ENCODE measurements at places on chromosomes 12 and 14.
A peak's percentile ranks its signal among the peaks of the same experiment; 100 is the strongest.

- peak; percentile 71 for DNase-seq
These were observed 1.3 kb downstream of the FGD6 start for GRCh38 chr12:95215949-95216348.

DNA sequence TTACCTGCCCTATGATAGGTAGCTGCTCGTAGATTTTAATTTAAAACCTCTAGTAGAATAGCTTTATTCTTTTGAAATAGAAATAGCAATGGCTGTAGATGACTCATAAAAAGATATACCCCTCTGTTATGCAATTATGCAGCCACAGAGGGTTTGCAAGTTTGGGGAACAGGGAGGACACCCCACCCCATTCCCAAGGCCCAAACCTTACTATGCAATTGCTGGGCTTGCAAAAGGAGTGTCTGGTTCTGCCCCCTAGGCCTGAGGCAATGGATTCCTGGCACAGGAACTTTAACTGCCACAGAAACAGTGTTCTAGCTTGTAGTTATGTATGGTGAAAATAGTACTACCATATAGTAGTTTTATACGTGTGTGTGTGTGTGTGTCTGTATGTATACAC lies 403.3 kb downstream of the ADAMTS20 start:
- peak; percentile 25 for DNase-seq

GRCh38 chr14:50786751-50787464 lies 44.1 kb downstream of the NIN start:
- DNase-seq, result no peak

DNA sequence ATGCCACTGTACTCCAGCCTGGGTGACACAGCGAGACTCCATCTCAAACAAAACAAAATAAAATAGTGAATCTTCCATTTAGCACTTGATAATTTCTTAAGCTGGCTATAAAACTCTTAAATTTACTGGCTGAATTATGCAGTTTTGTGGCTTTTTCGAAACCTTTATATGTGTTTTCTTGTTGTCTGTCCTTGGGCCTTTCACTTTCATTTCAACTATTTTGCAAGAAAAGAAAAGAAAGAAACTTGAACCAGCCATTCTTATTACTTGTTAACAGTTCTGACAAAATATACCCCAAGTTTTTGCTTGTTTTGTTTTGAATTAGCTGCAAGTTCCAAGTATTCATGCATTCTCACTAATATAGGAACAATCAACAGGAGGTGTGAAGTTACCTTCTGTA lies 42.8 kb downstream of the PRICKLE1 start:
- DNase-seq, result no peak

DNA sequence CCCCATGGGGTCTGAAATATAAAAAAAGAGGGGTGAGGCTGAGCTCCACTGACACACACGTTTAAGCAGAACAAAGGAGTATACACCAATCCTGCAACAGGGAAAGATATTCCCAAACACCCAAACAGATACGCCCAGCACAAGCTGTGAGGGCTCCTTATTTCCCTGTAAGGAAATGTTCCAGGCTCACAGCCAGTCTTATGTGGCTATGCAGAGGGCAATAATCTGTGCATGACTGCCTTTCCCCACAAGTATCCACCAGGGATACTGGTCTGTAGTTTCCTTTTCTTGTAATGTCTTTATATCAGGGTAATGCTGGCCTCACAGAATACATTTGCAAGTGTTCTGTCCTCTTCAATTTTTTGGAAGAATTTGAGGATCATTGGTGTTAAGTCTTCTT lies 141.7 kb upstream of the DAAM1 start:
- DNase-seq, result no peak

GRCh38 chr12:108484431-108484830 lies 30.6 kb upstream of the FICD start:
- no peak for DNase-seq

GRCh38 chr12:58148405-58148804 lies 207.0 kb downstream of the ATP23 start:
- DNase-seq, result no peak

DNA sequence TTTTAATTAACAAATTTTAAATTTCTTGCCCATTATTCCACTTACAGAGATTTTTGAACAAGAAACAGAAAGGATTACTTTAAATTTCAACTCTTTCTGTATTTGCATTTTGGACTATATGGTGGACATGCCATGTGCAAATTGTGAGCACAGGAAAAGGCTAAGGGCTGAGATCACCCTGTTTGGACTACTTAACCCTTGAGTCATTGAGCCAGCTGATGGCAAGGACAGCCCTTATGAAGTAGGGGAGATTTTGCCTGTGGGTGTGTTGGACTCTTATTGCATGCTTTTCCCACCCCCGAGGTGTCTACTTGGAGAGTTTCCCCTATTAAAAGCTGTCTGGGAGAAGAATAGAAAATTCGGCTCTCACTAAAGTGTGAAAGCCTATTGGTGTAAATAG lies 17.2 kb downstream of the DERA start:
- DNase-seq, result no peak

- DNase-seq, result peak; percentile 53
These were observed 32.1 kb downstream of the DEPDC4 start for GRCh38 chr12:100234591-100235304.

GRCh38 chr12:63912651-63913050 lies 68.2 kb downstream of the SRGAP1 start:
- peak; percentile 67 for DNase-seq

- DNase-seq, result no peak
These were observed 264.0 kb downstream of the VRK1 start for GRCh38 chr14:97061198-97061597.

- DNase-seq, result no peak
These were observed 323.5 kb downstream of the ALG10 start for GRCh38 chr12:34345801-34346200.

- DNase-seq, result no peak
These were observed 81.0 kb downstream of the TMX1 start for GRCh38 chr14:51321036-51321435.

- no peak for DNase-seq
These were observed 141.3 kb downstream of the TSPAN9 start for GRCh38 chr12:3218228-3219171.

DNA sequence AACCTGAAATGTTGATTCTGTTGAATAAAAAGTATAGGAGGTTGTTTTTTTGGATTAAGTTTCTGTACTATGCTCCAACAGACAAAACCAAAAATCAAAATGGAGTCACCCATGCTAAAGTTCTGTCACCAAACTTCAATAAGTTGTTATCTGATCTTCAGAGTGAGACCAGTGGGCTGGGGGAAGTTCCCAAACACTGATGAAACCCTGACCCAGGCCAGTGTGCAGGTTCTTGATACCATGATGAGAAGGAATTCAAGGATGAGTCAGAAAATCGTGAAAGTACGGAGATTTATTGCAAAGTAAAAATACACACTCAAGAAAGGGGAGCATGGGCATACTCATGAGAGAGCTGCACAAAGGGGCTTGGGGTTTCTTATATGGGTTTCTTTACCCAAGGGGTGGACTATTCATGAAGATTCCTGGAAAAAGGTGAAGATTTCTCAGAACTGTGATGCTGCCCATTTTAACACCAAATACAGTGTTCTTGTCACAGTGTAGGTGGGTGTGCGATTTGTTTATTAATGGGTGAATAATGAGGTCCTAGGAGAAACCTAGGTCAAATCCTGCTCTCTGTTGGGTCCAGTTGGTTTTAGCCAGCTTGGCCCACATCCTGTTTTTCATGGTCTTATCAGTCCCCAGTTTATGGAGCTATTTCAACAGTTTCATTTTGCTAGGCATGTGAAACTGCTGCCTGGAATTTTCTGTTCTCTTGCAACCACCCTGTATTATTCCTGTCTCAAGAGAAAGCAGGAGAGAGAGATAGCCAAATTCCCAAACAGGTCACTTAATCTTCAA lies 27.5 kb upstream of the DENND5B start:
- no peak for DNase-seq

DNA sequence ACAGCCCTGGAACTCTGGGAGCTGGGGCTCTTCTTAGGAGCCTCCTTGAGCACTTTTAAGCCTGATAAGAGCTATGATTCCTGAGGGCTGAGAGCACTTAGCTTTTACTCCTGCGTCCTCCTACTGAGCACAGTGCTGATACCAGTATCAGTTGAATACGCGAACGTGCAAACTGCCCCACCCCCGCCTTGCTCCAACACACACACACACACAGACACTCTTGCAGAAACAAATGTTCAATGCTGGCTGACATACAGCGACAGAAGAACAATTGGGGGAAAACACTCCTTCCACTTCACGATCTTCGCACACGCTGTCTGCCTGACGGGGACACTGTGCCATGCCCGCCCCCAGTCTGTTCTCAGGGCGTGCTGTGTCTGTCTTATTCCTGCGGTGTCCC lies 57.2 kb upstream of the DLK1 start:
- DNase-seq, result peak; percentile 67

- DNase-seq, result no peak
These were observed 4.6 kb downstream of the IFI27 start for GRCh38 chr14:94115058-94115591.

- peak; percentile 56 for DNase-seq
These were observed 73.6 kb downstream of the TESC start for GRCh38 chr12:117025481-117026151.

DNA sequence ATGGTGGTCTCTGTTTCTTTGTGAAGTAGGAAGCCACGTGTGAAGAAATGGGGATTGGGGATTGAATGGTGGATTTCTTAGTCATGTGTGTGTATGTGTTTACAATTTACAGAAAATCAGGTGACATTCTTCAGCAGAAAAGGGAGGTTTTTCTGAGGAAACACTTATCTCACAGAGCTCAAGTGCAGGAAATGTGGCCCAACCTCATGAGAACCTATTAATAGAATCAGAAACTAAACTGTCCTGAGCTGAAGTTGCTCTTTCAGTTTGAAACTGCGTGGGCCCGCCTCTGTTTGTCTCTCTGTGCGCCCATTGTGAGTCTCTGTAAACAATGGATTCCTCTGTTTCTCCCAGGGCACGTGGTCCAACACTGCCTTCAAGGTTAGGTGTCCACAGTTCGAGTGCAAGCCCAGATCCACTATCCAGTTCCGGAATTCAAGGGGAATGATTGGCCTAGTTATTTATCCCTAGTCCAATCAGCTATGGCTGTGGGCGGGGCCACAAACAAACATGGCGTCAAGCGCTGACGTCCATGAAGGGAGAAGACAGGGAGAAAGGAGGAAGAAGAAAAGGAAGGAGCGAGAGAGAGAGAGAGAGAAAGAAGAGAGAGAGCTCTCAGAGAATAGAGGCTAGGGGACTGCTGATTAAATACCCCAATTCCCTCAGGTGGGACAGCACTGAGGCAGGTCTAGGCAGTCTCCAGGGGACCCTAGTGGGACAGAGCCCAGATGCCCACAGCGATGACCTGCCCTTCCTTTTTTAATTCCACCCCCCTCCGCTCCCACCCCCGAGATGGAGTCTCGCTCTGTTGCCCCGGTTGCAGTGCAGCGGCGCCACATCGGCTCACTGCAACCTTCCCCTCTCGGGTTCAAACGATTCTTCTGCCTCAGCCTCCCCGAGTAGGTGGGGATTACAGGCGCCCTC lies 31.4 kb upstream of the C12orf76 start:
- peak; percentile 56 for DNase-seq

GRCh38 chr14:61187196-61187905 lies 93.8 kb downstream of the TMEM30B start:
- DNase-seq, result no peak

DNA sequence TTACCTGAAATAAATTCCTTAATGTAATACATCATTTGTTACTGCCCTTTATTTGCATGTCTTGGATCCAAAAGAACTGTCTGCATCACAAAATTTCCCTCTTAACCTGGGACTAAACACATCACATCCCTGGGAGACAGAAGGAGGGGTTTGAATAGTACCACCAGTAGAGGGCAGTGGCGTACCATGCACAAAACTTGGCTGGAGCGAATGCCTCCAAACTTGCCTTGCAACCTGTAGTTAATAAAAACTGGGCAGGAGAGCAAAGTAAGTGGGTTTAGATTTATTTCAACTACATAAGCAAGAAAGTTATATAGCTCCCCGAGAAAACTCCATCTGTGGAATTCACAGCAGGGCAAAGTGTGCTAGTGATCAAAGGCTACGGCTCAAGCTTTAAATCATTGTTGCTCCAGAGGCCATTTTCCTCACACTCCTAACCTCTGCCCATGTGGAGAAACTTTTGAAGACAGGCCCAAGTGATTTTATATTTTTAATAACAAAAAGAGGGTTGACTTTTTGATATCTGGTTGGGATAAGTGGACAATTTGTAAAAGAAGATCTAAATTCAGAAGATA lies 1176.7 kb upstream of the SEL1L start:
- DNase-seq, result peak; percentile 44
